ENCODE measurements at places on chromosomes 4 and X. TPM values are rescaled to one million over a fixed set of nuclear protein-coding genes. Genes with fewer than 3 reads are reported as not detected.

DNA sequence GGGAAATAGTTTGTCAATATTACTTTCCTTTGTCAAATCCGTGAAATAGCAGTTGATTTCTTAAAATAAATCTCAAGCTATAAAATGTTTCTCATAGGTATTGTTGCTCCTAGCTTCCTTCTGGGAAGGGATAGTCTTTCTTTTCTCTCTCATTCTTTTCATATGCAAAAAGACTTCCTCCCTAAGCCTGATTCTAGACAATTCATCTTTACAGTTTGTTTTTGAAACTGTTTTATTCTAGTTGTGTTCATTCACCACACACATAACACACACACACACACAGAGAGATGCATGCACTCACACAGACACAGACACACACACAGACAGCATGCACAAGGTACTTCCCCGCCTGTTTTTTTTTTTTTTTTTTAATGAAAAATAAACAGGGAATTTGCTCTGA lies 18.2 kb downstream of the GLRA3 start:
- H3K36me3 ChIP-seq: no peaks in the 10 kb centered on the region
- H3K27me3 ChIP-seq: no peaks in the 10 kb centered on the region
- H3K4me3 ChIP-seq: no peak overlapping the region
- no peak overlapping the region for H3K27ac ChIP-seq

DNA sequence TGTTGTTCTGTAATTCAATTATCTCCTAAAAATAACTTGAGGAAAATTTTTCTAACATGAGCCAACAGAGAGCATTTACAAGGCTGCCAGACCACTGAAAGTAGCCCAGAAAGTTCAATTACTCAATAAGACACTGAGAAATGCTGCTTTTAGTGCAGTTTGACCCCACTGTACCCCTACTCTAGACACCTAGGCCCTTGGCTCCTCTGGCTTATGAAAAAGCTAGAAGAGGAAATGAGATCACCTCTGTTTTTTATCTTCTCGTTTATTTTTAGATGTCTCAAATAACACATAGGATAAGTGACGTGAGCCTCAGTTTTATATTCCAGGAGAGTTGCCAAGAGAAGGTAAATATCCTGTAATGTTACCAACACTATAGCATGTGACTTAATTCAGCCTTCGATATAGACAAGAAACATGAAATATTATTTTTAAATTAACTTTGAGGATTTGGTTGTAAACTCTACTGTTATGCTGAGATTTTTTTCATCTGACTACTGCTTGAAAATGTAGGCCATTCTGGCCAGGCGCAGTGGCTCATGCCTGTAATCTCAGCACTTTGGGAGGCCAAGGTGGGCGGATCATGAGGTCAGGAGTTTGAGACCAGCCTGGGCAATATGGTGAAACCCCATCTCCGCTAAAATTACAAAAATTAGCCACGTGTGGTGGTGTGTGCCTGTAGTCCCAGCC lies 24.4 kb downstream of the TNIP3 start:
- H3K4me1 ChIP-seq: peaks cover 44% of the 10 kb centered on the region
- H3K27ac ChIP-seq: peak overlapping the region; percentile 89
- no peaks in the 10 kb centered on the region for H3K36me3 ChIP-seq
- no peaks in the 10 kb centered on the region for H3K27me3 ChIP-seq

- no peaks in the 10 kb centered on the region for H3K36me3 ChIP-seq
- H3K4me3 ChIP-seq: no peak overlapping the region
- no peaks in the 10 kb centered on the region for H3K27me3 ChIP-seq
- no peaks in the 10 kb centered on the region for H3K4me1 ChIP-seq
These were observed 155.5 kb upstream of the MXRA5 start for GRCh38 chrX:3501833-3502535.

- H3K4me1 ChIP-seq: peaks cover 3% of the 10 kb centered on the region
- H3K36me3 ChIP-seq: no peaks in the 10 kb centered on the region
- no peak overlapping the region for H3K27ac ChIP-seq
- H3K27me3 ChIP-seq: peaks cover 47% of the 10 kb centered on the region
- no peak for DNase-seq
- H3K4me3 ChIP-seq: no peak overlapping the region
These were observed 27.1 kb downstream of the TSC22D3 start for GRCh38 chrX:107748506-107748905.

DNA sequence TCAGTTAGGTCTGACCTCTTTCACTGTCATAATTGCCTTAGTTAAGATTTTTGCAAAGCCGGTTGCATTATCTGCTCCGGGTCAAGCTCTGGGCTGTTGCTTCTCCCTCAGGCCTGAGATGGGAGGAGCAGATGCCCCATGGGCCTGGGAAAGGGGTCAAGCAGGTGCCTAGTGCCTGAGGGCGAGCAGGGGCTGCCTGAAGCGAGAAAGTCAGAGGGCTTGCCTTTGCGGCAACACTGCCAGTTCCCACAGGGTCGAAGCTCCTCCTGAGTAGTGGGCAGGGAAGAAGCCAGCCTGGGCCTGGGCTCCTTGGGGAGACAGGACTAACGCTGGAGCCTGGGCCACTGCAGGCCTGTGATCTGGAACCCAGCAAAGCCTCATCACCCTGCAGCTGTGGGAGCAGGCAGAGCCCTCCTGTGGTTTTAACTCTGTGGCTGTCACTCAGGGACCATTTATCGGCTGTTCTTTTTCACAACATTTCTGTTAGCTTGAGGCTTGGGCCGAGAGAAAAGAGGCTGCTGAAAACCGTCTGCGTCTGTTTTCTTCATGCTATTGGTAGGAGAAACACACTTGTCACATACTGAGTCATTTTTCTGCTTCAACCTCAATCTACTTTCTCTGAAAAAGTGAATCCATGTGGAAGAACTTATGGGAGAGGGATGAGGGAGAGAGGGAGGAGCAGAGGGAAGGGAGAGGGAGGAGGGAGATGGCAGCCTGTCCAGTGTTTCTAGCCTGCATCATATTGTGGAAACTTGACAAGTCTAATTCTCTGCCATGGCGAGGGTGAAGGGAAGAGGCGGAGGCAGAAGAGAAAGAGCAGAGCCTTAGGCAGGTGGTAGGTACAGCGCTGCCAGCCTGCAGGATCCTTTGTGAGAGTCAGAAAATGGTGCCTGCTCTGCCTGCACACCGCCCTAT lies 68.4 kb downstream of the RHOH start:
- no peak overlapping the region for H3K27ac ChIP-seq
- H3K4me3 ChIP-seq: no peak overlapping the region

DNA sequence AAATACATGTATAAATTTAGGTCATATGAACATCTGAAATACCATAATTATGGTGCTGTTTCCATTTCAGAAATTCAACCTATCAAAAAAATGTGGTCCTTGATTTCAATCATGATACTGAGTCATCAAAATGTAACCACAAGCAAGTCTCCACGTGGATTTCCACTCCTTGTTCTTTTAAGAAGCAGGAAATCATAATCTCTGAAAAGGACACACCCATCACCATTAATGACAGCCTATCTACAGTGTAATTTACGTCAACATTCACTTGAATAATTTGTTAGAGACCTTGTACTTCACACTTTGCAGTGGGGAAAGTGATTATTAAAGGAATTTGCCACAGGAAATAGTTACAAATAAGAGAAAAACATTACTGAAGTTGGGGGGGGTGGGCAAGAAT lies 17.7 kb upstream of the SLC7A11 start:
- H3K36me3 ChIP-seq: no peaks in the 10 kb centered on the region
- H3K27ac ChIP-seq: no peak overlapping the region

- H3K4me3 ChIP-seq: no peak overlapping the region
- no peak overlapping the region for H3K27ac ChIP-seq
These were observed 1.2 kb downstream of the TMEM255A start for GRCh38 chrX:120309873-120310705.

GRCh38 chr4:115090483-115091075 lies 22.8 kb downstream of the NDST4 start:
- no peak overlapping the region for H3K27ac ChIP-seq
- H3K4me1 ChIP-seq: no peaks in the 10 kb centered on the region
- DNase-seq: no peak
- H3K36me3 ChIP-seq: no peaks in the 10 kb centered on the region

DNA sequence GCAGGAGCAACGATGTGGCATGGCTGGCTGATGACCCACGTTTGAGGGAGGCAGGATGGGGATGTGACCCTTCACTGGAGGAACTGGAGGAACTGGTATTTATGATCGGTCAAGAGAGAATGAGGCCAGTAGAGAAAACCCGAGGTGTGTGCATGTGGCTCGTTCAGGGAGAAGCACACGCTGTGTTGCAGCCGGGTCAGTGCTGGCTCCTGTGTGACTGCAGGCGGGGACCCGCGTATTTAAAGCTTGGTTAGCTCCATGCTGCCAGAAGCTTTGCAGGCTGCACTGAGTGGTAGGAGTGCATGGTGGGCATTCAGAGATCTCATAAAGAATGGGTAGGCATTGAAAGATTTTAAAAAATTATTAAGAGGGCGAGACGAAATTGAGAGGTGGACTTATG lies 52.1 kb downstream of the NELFA start:
- no peak overlapping the region for H3K4me3 ChIP-seq
- no peaks in the 10 kb centered on the region for H3K27me3 ChIP-seq
- peaks cover 83% of the 10 kb centered on the region for H3K36me3 ChIP-seq
- no peak for DNase-seq
- peaks cover 3% of the 10 kb centered on the region for H3K4me1 ChIP-seq

DNA sequence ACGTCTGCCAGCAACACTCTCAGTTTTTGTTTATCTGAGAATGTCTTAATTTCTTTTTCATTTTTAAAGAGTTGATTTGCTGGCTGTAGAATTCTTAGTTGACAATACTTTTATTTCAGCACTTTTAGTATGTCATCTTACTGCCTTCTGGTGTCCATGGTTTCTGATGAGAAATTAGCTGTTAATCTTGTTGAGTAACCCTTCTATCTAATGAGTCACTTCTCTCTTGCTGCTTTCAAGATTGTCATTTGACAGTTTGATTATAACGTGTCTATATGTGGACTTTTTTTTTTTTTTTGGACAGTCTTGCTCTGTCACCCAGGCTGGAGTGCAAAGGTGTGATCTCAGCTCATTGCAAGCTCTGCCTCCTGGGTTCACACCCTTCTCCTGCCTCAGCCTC lies 24.0 kb upstream of the TMEM255A start:
- no peaks in the 10 kb centered on the region for H3K36me3 ChIP-seq
- DNase-seq: no peak
- no peak overlapping the region for H3K4me3 ChIP-seq
- no peaks in the 10 kb centered on the region for H3K27me3 ChIP-seq

GRCh38 chr4:72971572-72971971 lies 97.9 kb downstream of the COX18 start:
- no peaks in the 10 kb centered on the region for H3K27me3 ChIP-seq
- H3K27ac ChIP-seq: peak overlapping the region; percentile 82
- no peak for DNase-seq

GRCh38 chrX:73728602-73729001 lies 165.6 kb downstream of the CHIC1 start:
- DNase-seq: no peak
- H3K27ac ChIP-seq: no peak overlapping the region
- no peaks in the 10 kb centered on the region for H3K36me3 ChIP-seq
- H3K27me3 ChIP-seq: peaks cover 6% of the 10 kb centered on the region

- no peaks in the 10 kb centered on the region for H3K36me3 ChIP-seq
- no peak overlapping the region for H3K27ac ChIP-seq
- H3K4me1 ChIP-seq: peaks cover 9% of the 10 kb centered on the region
- no peak overlapping the region for H3K4me3 ChIP-seq
- no peak for DNase-seq
These were observed 23.9 kb upstream of the NDNF start for GRCh38 chr4:121096191-121096590.

GRCh38 chrX:49762175-49762720 lies 66.5 kb upstream of the PAGE1 start:
- no peaks in the 10 kb centered on the region for H3K4me1 ChIP-seq
- no peaks in the 10 kb centered on the region for H3K36me3 ChIP-seq
- no peaks in the 10 kb centered on the region for H3K27me3 ChIP-seq
- no peak overlapping the region for H3K27ac ChIP-seq
- no peak overlapping the region for H3K4me3 ChIP-seq
- no peak for DNase-seq

DNA sequence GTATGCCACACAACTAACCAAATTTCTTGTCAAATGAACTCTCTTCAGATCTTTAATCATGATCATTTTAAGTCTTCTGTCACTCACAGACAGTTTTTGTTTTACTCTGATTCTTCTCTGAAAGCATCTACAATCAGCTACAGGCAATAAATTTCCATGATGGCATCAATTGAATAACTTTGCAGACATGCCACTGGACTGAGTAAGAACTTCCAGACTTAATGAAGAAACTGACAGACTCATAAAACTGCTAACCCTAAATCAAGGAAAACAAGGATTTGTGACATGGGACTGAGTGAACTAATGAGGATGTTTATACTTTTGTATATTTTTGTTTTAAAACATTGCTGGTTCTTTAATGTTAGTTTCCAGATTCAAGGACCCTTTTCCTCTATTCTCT lies 5.5 kb upstream of the PPP1R2C start:
- no peak overlapping the region for H3K4me3 ChIP-seq
- no peak overlapping the region for H3K27ac ChIP-seq

GRCh38 chr4:98522062-98522461 lies 136.3 kb downstream of the TSPAN5 start:
- H3K27ac ChIP-seq: peak overlapping the region; percentile 77
- no peaks in the 10 kb centered on the region for H3K36me3 ChIP-seq
- DNase-seq: no peak
- peaks cover 71% of the 10 kb centered on the region for H3K4me1 ChIP-seq
- no peak overlapping the region for H3K4me3 ChIP-seq

GRCh38 chr4:29002151-29002550 lies 1718.0 kb upstream of the PCDH7 start:
- no peak overlapping the region for H3K4me3 ChIP-seq
- no peak for DNase-seq
- no peaks in the 10 kb centered on the region for H3K27me3 ChIP-seq
- no peaks in the 10 kb centered on the region for H3K4me1 ChIP-seq
- H3K36me3 ChIP-seq: no peaks in the 10 kb centered on the region

DNA sequence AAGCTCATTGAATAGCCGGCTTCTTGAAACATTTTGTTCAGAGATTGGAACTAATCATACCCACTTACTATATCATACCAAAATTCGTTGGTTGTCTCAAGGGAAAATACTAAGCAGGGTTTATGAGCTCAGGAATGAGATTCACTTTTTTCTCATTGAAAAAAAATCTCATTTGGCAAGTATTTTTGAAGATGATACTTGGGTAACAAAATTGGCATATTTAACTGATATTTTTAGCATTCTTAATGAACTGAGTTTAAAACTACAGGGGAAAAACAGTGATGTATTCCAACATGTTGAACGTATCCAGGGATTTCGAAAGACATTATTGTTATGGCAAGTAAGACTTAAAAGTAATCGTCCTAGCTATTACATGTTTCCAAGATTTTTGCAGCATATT lies 6.4 kb downstream of the FAM200B start:
- peaks cover 43% of the 10 kb centered on the region for H3K36me3 ChIP-seq
- peak overlapping the region; percentile 98 for H3K27ac ChIP-seq
- no peaks in the 10 kb centered on the region for H3K27me3 ChIP-seq
- DNase-seq: no peak
- H3K4me3 ChIP-seq: no peak overlapping the region

GRCh38 chr4:71198958-71199357 lies 139.9 kb upstream of the SLC4A4 start:
- peaks cover 45% of the 10 kb centered on the region for H3K4me1 ChIP-seq
- H3K36me3 ChIP-seq: no peaks in the 10 kb centered on the region
- H3K4me3 ChIP-seq: no peak overlapping the region
- no peaks in the 10 kb centered on the region for H3K27me3 ChIP-seq
- no peak for DNase-seq

Gene IGSF1
- total RNA-seq: 0.29 TPM

Gene GLRA2
- total RNA-seq: not detected

Gene C1GALT1C1
- 36.9 TPM for total RNA-seq

Gene CXCL13
- not detected for total RNA-seq

Gene DRD5
- total RNA-seq: not detected

Gene PRSS12
- total RNA-seq: 8.5 TPM

Gene RHOH
- total RNA-seq: under 0.01 TPM

Gene ATP1B4
- total RNA-seq: not detected

Gene GABRE
- total RNA-seq: 32.1 TPM

Gene SPARCL1
- not detected for total RNA-seq

Gene CA5B
- total RNA-seq: 6.9 TPM

Gene SPANXN3
- total RNA-seq: not detected
